ENCODE measurements at places on chromosomes 3 and 15. TPM values are rescaled to one million over a fixed set of nuclear protein-coding genes. Genes with fewer than 3 reads are reported as not detected.
A peak's percentile ranks its signal among the peaks of the same experiment; 100 is the strongest.

The FXR1 gene
- polyA plus RNA-seq: 37.8 TPM

- no peaks in the 10 kb centered on the region for H3K27me3 ChIP-seq
- H3K27ac ChIP-seq: no peak overlapping the region
- no peak overlapping the region for H3K4me3 ChIP-seq
- DNase-seq: peak; percentile 9
- H3K4me1 ChIP-seq: no peaks in the 10 kb centered on the region
These were observed 204.9 kb downstream of the CNTN4 start for GRCh38 chr3:2303566-2303965.

- no peaks in the 10 kb centered on the region for H3K27me3 ChIP-seq
- H3K4me3 ChIP-seq: no peak overlapping the region
- H3K27ac ChIP-seq: peak overlapping the region; percentile 71
- peaks cover 9% of the 10 kb centered on the region for H3K4me1 ChIP-seq
These were observed 60.1 kb downstream of the SUMF1 start for GRCh38 chr3:4406746-4407568.

DNA sequence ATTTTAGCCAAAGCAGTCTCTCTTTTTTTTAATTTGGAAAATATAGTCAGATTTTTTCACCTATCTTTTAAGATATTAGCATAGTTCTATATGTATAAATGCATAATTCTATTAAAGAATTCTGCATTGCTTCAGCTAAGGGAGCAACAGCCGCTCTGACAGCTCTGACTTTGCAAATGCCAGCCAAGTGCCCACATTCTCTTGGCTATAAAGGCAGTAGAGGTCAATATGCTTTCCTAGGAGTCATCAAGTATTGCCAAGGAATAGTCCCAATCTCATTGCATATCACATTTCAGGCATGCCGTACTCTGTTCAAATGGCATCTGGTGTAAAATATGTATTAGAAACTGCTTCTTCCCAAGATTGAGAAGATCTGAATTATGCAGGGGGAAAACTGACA lies 161.4 kb downstream of the RPLP1 start:
- no peaks in the 10 kb centered on the region for H3K27me3 ChIP-seq
- no peaks in the 10 kb centered on the region for H3K36me3 ChIP-seq
- no peak overlapping the region for H3K4me3 ChIP-seq
- no peak overlapping the region for H3K27ac ChIP-seq

DNA sequence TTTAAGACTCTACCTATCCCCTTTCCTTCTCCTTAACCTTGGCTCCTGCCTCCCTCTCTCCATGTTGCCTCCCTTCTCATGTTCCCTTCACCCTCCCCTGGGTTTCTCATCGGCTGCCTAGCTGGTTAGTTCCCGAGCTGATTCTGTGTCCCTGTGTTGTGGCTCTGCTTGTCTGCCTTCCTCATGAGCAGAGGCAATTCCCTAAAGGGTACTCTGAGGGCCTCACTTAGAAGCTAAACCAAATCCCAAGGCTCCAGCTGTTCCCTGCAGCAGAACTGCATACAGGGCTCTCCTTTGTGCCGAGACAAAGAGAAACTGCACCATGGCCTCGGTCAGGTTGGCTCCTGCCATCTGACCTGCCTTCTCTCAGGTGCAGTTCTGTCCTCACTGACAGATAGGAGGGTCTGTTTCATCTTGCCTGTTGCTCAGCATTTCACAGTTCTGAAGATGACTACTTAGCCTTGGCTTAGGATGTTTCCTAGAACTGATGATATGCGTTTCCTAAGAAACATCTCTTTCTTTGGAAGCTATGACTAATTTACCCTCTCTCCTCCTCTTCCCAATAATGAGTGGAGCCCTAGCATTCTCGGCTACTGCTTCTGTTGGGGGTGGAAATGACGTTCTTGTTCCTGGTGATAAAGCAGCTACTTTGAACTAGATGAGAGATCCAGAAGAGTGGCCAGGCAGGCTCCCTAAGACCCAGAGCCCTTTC lies 27.1 kb downstream of the DUOX1 start:
- H3K27ac ChIP-seq: no peak overlapping the region
- no peaks in the 10 kb centered on the region for H3K4me1 ChIP-seq
- H3K4me3 ChIP-seq: no peak overlapping the region
- no peaks in the 10 kb centered on the region for H3K27me3 ChIP-seq
- no peak for DNase-seq

GRCh38 chr3:4587061-4587837 lies 94.1 kb downstream of the ITPR1 start:
- no peak overlapping the region for H3K27ac ChIP-seq
- H3K4me3 ChIP-seq: no peak overlapping the region
- H3K27me3 ChIP-seq: no peaks in the 10 kb centered on the region
- H3K4me1 ChIP-seq: peaks cover 5% of the 10 kb centered on the region
- H3K36me3 ChIP-seq: no peaks in the 10 kb centered on the region

The MESP1 gene
- 2.1 TPM for polyA plus RNA-seq

The MRPS11 gene
- 20.2 TPM for polyA plus RNA-seq
